ENCODE measurements at places on chromosomes 6 and 20.

- no peak for DNase-seq
Observed at GRCh38 chr6:9009931-9010330, 574.6 kb upstream of the SLC35B3 start.

DNA sequence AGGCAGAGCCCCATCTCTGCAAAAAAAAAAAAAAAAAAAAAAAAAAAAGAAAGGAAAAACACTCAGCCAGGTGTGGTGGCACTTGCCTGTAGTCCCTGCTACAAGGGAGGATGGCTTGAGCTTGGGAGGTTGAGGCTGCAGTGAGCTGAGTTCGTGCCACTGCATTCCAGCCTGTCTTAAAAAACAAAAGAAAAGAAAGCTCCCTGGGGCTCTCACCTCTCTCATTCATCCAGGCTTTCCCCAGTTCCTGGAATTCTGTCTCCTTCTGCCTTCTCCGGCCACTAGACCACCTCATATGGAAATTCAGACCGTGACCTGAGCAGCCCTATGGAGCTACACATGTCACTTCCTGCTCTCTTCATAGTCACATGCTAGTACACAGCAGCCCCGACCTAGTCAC, 101.1 kb upstream of the TAB2 start:
- no peak for DNase-seq

GRCh38 chr20:25008388-25009217, 16.1 kb upstream of the APMAP start:
- no peak for DNase-seq

DNA sequence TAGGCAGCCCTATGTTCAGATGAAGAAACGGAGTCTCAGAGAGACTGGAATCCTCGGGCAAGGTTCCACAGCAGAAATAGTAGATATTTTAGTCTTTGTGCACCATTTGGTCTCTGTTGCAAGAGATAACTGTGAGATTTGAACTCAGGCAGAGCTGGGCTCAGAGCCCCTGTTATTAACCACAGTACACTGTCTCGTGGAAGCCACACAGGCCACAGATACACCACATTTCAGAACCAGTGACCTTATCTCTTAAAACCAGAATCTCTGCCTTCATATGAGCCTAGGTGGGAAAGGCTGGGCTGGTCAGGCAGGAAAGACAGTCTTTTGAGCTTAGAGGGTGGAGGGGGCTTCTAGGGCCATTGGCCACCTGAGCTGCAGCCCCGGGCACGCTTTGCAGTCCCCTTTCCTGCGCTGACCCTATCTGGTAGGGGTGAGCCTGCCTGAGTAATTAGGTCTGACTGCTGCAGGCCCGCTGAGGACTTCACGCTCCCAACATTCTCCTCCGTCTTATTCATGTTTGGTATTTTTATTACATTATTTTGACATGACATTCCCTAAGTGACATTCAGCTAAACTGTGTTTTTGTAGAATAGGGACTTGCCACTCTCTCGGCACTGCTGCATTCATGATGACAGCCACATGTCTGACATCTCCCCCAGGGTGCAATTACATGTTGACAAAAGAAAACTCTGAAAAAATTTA, 71.1 kb downstream of the KCNB1 start:
- DNase-seq = no peak

DNA sequence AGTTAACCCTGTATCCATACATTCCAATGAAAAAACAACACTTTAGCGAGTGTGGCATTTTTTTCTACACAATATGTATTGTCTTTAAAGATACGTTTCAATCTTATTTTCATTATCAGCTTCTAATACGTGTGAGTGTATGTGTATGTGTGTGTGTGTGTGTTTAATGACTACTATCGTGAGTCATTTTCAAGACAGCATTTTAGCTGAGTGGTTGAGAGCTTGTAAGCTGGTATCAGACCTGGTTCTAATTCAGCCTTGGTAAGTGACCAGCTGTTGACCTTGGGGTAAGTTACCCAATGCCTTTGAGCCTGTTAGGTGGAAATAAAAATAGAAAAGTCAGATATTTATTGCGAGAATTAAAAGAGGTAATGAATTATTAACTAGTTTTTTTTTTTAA, 320.0 kb upstream of the NT5E start:
- no peak for DNase-seq

DNA sequence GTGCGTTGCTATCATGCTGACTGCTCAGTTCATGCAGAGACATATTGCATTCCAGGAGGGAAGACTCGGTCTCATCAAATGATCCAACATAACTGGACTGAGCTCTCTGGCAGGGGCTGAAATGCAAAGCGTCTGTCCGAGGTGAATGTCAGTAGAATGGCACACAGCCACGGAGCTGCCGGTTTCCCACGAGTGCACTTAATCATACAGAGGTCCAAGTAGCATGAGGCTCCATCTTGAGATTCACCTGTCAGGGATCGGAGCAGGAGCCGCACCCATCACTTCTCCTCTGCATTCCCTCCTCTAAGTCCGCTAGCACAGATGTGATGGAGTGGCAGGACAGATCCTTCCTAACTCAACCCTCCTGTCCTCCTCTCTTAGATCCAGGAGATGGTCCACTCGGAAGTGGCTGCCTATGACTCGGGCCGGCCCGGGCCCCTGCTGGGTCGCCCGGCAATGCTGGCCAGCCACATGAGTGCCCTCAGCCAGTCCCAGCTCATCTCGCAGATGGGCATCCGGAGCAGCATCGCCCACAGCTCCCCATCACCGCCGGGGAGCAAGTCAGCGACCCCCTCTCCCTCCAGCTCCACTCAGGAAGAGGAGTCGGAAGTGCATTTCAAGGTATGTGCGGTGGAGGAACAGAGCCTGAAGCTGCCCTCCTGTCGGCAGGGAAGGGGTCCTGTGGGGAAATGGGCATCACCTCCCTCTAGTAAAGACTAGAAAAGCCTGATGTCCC, 135.9 kb downstream of the JPH2 start:
- no peak for DNase-seq

GRCh38 chr6:87714093-87714842, 12.2 kb upstream of the AKIRIN2 start:
- no peak for DNase-seq

GRCh38 chr6:111175109-111175508, 87.8 kb downstream of the SLC16A10 start:
- DNase-seq = no peak

DNA sequence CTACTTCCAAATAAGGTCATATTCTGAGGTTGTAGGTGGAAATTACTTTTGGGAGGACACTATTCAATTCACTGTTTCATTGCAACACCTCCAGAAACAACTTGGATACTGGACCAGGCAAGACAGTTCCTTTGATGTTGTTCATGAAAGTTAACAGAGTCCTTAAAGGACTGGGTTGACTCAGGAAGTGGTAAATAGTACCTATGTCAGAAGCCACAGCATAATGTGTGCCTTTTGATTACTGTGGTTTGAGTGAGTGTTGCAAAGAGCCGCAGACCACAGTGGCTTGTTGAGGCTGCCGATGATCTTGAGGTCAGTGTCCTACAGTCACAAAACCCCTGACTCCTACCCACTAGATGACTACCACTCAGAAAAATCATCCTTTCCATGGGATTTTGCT, 10.9 kb downstream of the IL20RA start:
- no peak for DNase-seq

DNA sequence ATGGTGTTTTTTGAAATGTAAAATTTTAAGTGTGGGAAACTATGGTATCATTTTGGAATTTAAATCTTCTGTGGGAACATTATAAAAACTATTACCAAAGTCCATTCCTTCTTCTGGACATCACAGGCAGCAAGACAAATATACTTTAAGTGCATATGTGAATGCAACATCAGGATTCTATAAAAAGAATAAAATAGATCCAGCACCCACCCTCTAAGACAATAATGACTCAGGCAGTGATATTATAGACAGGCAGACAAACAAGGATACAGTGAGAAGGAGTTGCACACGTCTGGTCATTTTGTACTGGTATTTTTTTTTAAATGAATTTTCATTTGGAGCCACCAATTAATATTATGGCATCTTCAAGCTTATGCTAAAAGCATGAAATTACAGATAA, 21.1 kb upstream of the NEDD9 start:
- no peak for DNase-seq

- no peak for DNase-seq
Observed at GRCh38 chr20:47703748-47704147, 81.5 kb downstream of the SULF2 start.

DNA sequence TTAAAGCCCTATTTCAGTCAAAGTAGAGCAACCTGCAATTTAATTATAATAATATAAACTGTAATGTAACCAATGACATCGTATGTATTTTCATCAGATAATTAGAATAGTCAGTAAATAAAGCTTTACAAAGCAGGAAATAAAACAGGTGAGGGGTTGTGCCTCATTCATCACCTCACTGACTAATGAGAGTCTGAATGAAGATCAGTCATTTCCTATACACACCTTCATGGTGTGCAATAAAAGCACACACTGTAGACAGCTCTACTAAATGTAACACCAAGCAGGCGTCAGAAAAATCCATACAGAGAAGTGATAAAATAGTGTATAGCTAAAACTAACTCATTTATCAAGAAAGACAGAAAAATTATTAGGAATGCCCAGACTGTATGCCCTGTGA, 105.9 kb downstream of the MAN1A1 start:
- DNase-seq = no peak

GRCh38 chr6:157980288-157981131, 1.2 kb upstream of the SYNJ2 start:
- no peak for DNase-seq

DNA sequence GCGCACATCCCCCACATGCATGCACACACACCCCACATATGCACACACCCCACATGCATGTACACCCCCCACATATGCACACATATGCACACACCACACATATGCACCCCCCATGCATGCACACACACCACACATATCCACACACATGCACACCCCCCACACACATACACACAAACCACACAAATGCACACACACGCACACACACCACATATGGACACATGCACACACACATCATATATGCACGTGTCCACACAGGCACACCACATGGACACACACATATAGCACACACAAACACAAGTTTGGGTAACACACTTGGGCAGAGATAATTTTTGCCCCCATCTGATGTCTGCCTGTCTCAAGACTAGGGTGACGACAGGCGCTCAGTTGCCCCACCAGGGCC, 8.3 kb downstream of the BHLHE23 start:
- DNase-seq = no peak

- no peak for DNase-seq
Observed at GRCh38 chr20:36210436-36211021, 25.7 kb upstream of the AAR2 start.

DNA sequence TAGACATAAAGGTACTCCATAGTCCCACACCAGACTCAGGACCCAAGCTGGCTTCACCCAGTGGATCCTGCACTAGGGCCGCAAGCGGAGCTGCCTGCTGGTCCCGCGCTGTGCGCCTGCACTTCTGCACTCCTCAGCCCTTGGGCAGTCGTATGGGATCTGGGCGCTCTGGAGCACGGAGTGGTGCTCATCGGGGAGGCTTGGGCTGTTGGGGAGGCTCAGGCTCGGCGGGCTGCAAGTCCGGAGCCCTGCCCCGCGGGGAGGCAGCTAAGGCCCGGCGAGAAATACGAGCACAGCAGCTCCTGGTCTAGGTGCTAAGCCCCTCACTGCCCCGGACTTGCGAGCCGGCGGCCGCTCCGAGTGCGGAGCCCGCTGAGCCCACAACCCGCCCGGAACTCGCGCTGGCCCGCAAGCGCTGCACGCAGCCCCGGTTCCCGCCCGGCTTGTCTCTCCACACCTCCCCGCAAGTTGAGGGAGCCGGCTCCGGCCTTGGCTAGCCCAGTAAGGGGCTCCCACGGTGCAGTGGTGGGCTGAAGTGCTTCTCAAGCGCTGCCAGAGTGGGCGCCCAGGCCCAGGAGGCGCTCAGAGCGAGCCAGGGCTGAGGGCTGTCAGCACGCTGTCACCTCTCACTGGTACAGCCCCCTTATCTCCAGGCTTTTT, 33.4 kb upstream of the GCNT2 start:
- no peak for DNase-seq

DNA sequence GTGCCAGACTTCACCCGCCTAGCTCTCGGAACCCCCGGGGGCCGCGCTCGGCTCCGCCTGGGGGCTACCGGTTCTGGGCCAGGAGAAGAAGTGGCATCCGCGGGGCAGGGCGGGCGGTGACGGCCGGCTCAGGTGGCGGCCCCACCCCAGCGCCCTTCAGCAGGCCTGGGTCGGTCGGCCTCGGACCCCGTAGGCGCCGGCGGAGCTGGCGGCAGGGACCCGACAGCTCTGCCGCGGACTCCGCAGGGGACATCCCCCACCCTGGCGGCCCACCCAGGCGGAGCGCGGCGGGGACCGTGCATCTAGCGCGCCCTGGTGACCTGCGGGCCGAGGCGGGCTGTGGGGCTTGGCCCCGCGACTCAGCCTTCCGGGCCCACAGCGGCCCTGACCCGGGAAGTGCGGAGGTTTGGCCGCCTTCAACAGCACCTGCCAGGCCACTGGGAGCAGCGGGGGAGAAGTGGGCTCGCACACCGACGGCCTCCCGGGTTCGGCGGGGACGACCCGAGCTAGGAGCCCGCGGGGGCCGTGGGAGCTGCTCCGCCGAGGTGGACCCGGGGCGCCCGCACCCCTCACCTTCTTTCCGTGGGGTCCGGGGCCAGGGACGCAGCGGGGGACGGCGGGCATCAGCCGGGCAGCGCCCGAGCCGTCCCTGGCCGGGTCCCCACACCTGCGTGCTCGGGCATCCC, 87.1 kb downstream of the TMEM242 start:
- no peak for DNase-seq

DNA sequence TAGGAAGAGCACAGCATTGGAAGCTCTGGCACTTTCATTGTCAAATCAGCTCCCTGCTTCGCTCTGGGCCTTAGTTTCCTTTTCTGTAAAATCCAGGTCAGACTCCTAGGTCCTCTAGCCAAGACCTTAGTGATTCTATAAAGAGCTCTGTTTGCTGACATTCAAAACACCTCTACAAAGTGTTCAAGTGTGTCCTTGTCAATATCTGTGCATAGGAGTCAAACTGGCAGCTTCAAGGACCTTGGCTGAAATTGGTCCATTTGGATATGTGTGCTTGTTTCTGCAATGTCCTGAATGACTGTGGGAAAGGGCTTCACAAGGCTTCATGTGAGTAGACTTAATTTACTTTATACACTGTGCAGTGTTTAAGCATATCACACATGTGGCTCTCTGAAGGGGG, 73.9 kb upstream of the ENPP5 start:
- no peak for DNase-seq

- no peak for DNase-seq
Observed at GRCh38 chr6:169993861-169994481, 242.5 kb downstream of the ERMARD start.

DNA sequence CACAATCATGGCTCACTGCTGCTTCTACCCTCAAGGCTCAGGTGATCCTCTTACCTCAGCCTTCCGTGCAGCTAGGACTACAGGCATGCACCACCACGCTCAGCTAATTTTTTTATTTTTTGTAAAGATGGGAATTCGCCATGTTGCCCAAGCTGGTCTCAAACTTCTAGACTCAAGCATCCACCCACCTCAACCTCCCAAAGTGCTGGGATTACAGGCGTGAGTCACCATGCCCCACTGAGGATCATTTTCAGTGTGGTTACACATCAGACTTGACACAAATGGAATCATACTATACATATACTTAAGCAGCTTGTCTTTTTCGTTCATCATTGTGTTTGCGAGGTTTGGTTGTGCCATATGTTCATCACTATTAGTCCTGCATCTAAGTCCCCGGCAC, 26.6 kb downstream of the ZC3H12D start:
- no peak for DNase-seq

All from hematopoietic multipotent progenitor cell treated with erythropoietin and hydrocortisone succinate and interleukin-3 and kit ligand, for 15 days (in vitro differentiated cells).